Left lung (tissue), 14 donors: ENCODE measurements at places on chromosomes 6 and 20.

- no peaks in the 10 kb centered on the region for H3K27me3 ChIP-seq
- H3K36me3 ChIP-seq, result no peaks in the 10 kb centered on the region
- peak overlapping the region; percentile 88 for H3K27ac ChIP-seq
These were observed 653 bp downstream of the LMBRD1 start for GRCh38 chr6:69796073-69796641.

DNA sequence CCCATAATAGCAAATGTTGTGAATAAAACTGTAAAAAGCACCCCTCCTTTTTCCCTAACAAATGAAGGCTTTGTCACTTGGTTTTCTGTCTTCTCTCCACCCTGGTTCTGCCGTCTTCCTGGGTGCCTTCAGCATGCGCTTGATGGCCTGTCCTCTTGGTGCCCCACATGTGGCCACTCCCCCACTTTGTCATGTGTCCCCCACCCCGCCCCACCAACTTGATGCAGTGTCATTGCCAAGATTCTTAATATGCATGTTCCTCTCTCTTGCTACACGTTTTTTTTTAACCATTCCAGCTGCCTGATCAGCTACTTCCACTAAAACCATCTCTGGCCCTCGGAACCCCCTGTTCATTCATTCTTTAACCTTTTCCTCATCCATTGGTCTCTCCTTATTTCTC is 340.3 kb downstream of the QKI start:
- H3K4me1 ChIP-seq, result peaks cover 8% of the 10 kb centered on the region
- no peak for DNase-seq
- H3K36me3 ChIP-seq, result no peaks in the 10 kb centered on the region
- no peak overlapping the region for H3K4me3 ChIP-seq

- no peak overlapping the region for H3K27ac ChIP-seq
- H3K36me3 ChIP-seq, result no peaks in the 10 kb centered on the region
- DNase-seq, result no peak
These were observed 228.9 kb upstream of the JAG1 start for GRCh38 chr20:10902576-10903282.

DNA sequence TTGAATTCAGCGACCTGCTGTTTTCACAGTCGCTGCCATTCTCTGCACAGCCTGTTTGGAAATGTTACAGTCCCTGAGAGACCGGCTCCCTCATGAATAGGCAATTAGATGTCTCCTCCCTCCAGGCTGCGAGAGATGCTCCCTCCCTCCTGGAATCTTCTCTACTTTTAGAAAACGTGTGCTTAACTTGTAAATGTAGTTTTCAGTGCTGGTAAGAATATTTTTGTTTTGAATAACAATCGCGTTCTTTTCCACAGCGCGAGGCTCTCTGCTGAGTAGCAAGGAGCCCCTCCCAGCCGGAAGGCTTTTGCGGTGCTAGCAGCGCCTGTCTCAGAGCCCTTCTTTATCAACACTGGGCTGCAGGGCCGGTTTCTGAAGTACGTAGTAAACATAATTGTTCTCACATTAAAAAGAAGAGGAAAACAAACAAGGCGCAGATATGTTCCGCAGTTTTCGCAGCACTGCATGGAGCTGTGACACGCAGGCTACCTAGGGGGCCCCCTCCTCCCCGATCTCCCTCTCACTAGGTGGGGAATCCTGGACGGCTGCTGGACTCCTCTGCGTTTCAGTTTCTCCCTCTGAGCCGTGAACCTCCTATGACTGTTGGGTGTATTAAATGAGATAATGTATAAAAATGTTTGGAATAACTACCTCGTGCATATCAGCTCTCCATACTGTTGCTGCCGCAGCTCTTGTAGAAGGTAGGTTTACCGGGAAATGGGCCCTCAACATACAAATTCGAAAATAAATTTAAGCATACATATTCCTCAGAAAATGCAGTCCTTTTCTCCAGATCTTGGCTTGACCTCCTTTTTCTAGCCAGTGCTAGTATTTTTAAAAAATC is 79.0 kb upstream of the SPACA1 start:
- no peaks in the 10 kb centered on the region for H3K4me1 ChIP-seq
- no peaks in the 10 kb centered on the region for H3K36me3 ChIP-seq
- H3K4me3 ChIP-seq, result peak overlapping the region; percentile 18
- DNase-seq, result no peak
- H3K27me3 ChIP-seq, result no peaks in the 10 kb centered on the region

DNA sequence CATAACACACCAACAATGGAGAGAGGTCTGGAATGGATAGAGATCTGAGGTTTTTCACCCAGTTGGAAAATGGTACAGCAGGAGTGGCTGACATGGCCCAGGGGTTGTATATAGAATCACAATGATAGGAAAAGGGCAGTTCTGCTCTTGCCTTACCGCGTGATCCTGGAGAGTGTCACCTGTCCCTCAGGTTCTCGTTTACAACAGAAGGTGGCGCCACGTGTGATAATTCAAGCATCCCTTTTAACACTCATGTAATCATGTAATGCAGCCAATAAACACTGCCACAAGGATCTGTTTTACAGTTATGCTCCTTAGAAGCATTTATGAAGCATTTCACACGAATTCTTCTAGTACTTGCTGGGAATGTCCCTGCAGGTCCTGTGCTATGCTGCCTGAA is 12.9 kb upstream of the WFDC2 start:
- no peaks in the 10 kb centered on the region for H3K27me3 ChIP-seq
- H3K27ac ChIP-seq, result no peak overlapping the region
- no peaks in the 10 kb centered on the region for H3K36me3 ChIP-seq
- no peak overlapping the region for H3K4me3 ChIP-seq
- no peaks in the 10 kb centered on the region for H3K4me1 ChIP-seq
- no peak for DNase-seq

- peak overlapping the region; percentile 78 for H3K4me3 ChIP-seq
- peaks cover 41% of the 10 kb centered on the region for H3K4me1 ChIP-seq
- peak overlapping the region; percentile 94 for H3K27ac ChIP-seq
These were observed 681 bp downstream of the DIDO1 start for GRCh38 chr20:62925420-62926228.

DNA sequence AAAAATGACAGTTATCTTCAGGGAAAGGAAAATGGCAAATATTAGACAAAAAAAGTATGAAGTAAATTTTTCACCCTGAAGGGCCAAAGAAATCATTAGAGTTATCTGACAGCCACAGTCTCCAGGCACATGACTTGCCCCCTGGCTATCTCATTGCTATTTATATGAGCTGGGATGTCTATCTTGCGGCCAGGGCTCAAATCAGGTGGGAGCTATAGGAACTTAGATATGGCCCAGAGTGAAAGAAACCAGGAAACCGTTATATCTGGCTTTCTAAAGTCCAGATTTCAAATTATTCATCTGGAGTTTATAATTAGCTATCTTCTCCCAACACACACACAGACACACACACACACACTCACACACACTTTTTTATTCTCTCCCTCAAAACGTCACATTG is 135.3 kb upstream of the EEF1E1 start:
- H3K36me3 ChIP-seq, result no peaks in the 10 kb centered on the region
- H3K27ac ChIP-seq, result no peak overlapping the region
- peaks cover 32% of the 10 kb centered on the region for H3K27me3 ChIP-seq
- DNase-seq, result no peak
- H3K4me3 ChIP-seq, result no peak overlapping the region

- H3K27me3 ChIP-seq, result no peaks in the 10 kb centered on the region
- H3K27ac ChIP-seq, result no peak overlapping the region
- peaks cover 22% of the 10 kb centered on the region for H3K4me1 ChIP-seq
- no peak for DNase-seq
- no peak overlapping the region for H3K4me3 ChIP-seq
These were observed 64.4 kb downstream of the TRERF1 start for GRCh38 chr6:42387336-42387735.

DNA sequence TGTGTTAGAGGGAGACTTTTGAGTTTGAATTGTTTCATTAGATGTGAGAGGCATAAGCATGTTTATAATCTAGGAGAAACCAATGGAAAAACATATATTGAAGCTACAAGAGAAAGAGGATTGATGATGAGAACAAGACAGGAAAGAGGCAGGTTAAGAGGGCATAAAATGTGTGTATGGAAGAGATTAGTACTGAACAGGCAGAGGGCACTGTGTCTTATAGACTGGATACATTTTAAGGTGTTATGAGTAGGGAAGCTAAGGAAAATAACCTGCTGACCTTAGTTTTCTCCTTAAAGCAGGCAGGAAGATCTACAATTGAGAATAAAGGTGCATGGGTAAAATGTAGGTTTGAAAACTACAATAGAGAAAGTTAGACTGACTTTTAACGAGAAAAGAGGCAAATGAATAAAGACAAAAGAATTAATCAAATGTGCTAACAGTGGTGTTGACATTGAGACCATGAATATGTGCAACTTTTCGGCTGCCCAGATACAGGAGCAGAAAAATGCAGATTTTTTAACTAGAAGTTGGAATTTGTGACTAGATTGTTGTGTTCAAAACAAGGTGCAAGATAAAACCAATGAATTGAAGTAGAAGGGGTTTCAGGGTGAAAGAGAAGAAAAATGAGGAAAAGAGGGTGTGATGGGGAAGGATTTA is 846.3 kb downstream of the HACE1 start:
- no peak overlapping the region for H3K4me3 ChIP-seq
- no peak for DNase-seq
- H3K36me3 ChIP-seq, result no peaks in the 10 kb centered on the region

DNA sequence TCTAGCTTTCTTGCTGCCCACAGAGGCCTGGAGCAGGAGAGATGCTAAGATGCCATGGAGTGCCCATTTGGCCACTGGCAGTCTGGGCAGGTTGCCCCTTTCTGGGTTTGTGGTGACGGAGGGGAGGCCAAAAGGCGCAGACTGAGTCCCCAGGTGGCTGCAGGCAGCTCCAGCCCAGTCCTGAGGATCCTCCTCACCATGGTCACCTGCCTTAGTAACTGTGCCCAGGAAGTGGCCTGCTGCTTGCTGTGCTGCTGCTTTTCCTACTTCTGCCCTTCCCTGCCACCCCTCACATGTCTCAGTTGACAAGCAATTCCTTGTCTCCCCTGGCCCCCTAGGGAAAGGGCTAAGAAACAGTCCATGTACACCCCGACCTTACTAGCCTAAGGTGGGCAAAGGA is 35.3 kb upstream of the KIFC1 start:
- no peaks in the 10 kb centered on the region for H3K36me3 ChIP-seq
- no peak for DNase-seq
- H3K27me3 ChIP-seq, result peaks cover 4% of the 10 kb centered on the region
- H3K27ac ChIP-seq, result no peak overlapping the region
- no peak overlapping the region for H3K4me3 ChIP-seq
- H3K4me1 ChIP-seq, result no peaks in the 10 kb centered on the region

DNA sequence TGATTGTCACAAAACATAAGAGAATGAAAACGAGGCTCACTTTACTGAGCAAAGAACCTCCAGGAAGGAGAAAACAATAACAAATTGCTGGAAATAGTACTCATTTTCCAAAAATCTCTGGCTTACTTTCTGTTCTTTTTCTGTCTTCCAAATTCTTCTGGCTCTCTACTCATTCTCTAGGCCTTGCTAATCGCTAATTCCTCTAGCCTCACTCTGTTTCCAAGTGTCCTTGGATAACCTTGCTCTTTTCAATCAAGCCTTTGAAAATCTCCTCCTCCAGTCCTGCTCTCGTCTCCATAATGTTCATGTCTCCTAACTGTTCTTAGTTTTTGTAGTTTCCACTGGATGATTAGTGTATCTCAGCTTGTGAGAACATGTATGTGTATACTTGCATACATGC is 96.2 kb upstream of the MAP7 start:
- peaks cover 32% of the 10 kb centered on the region for H3K4me1 ChIP-seq
- no peaks in the 10 kb centered on the region for H3K27me3 ChIP-seq
- DNase-seq, result no peak
- H3K36me3 ChIP-seq, result no peaks in the 10 kb centered on the region
- no peak overlapping the region for H3K4me3 ChIP-seq
- H3K27ac ChIP-seq, result peak overlapping the region; percentile 13

DNA sequence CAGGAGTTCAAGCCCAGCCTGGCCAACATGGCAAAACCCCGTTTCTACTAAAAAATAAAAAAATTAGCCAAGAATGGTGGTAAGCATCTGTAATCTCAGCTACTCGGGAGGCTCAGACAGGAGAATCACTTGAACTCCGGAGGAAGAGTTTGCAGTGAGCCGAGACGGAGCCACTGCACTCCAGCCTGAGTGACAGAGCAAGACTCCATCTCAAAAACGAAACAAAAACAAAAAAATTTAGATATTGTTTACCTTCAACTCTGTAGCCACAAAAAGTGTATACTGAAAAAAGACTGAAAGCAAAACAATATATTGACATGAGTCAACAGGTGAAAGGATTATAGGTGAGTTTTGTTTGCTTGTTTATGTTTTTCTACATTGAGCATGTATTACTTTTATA is 30.6 kb upstream of the TAB2 start:
- no peak overlapping the region for H3K4me3 ChIP-seq
- no peak for DNase-seq
- H3K36me3 ChIP-seq, result no peaks in the 10 kb centered on the region
- H3K4me1 ChIP-seq, result no peaks in the 10 kb centered on the region
- no peaks in the 10 kb centered on the region for H3K27me3 ChIP-seq

DNA sequence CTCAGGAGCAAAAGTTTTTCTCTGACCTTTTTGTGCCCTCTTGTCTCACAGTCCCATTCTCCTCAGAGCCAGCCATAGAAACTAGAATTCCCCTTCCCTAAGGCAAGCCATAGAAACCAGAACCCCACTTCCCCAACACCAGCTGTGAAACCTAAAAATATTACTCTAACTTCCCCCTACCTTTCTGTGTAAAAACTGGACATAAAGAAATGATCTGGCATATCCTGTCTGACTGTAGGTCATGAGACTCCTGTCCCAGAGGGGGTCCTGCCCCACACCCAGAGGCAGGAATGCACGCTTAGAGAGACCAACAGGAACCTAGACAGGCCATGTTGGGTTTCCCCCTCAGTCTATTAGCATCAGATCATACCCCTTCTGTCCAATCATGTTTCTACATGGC is 140.6 kb upstream of the SLC22A16 start:
- H3K27ac ChIP-seq, result no peak overlapping the region
- H3K4me1 ChIP-seq, result peaks cover 19% of the 10 kb centered on the region
- no peak for DNase-seq
- H3K36me3 ChIP-seq, result peaks cover 34% of the 10 kb centered on the region

DNA sequence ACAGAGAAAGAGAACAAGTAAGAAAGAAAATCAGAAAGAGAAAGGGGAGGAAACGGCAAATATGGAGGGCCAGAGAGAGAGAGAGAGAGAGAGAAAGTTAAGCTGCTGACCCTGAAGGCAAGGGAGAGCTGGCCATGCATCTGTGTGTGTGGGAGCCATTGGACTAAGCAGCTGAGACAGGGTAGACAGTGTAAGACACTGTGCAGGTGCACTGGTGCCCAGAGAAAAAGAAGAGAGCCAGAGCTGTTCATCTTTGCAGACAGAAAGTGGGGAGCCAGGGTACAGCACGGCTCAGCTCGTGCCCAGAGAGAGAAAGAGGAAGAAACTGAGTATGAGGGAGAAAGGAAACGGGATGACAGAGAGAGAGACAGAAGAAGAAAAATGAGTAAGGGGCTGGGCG is 24.2 kb upstream of the ZNF318 start:
- DNase-seq, result no peak
- no peaks in the 10 kb centered on the region for H3K36me3 ChIP-seq
- no peaks in the 10 kb centered on the region for H3K27me3 ChIP-seq

DNA sequence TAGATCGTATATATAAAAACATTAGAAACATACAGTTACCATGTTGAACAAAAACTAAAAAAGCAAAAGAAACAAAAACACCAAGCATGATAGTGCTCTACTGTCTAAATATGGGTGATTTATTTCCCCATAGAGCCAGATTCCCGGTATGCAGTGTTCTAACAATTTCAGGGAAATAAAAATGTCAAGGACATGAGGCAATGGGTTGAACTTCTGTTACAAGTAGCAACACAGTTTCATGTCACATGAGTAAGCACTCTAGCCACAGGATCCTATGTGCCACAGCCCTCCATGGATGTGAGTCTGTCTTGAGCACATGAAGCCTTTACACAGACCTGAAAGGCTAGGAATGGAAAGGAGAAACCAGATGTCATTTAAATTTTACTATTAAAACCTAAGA is 96.0 kb downstream of the MAP3K5 start:
- H3K27me3 ChIP-seq, result no peaks in the 10 kb centered on the region
- no peak overlapping the region for H3K4me3 ChIP-seq
- no peak overlapping the region for H3K27ac ChIP-seq
- no peaks in the 10 kb centered on the region for H3K4me1 ChIP-seq
